KG1 (cell line): ENCODE measurements at places on chromosomes 16 and 17.

DNA sequence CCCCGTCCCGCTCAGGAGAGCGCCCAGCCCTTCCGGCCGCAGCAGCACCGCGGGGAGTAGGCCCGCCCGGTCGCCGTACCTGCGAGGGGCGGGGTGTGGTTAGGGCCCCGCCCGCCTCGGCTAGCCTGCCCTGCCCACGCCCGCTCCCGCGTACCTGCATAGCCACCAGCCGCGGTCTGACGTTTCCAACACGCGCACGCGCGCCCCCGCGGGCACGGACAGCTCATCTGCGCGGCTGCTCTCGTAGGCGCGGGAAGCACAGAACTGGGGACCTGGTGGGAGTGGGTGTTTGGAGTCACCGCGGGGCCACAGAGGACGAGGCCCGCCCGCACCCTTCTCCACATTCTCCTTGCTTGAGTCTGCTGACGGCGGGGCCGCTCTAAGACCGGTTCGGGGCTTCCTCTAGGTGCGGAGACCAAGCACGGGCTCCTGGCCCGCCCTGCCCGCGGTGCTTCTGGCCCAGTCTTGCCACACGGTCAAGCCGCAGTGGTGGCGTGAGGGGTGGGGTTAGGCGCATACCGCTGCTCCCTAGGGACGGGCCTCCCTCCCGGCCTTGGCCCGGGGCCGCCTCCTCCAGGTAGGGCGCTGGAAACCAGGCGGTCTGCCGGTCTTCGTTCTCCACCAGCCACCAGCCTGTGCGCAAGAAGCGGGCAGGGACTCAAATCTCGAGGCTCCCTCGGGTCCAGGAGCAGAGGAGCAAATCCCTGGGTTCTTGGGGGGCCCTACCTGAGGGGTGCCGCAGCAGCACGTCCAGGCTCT is 1.8 kb downstream of the NOXO1 start:
- no peak for DNase-seq

- DNase-seq: no peak
Observed at GRCh38 chr16:9077091-9077809, 14.2 kb upstream of the HAPSTR1 start.

DNA sequence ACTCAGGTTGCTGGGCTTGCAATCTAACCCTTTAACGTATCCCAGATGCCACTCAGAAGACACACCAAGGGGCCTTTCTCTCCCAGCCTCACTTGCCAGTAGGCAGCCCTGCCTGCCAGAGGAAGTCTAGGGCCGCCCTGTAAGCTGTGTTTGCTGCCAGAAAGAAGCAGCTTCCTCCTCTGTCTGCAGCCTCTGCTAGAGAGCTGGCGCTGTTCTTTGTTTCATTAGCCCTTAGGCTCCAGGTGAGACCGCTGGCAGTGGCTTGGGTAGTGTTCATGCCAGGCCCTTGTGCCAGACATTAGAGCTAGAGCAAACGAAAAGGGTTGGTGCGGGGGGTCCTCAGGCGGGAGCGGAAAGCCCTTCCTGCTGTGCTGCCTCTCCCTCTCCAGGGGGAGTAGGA is 8.9 kb downstream of the CTRL start:
- DNase-seq: no peak

- DNase-seq: no peak
Observed at GRCh38 chr17:28916302-28916934, 13.5 kb upstream of the DHRS13 start.

DNA sequence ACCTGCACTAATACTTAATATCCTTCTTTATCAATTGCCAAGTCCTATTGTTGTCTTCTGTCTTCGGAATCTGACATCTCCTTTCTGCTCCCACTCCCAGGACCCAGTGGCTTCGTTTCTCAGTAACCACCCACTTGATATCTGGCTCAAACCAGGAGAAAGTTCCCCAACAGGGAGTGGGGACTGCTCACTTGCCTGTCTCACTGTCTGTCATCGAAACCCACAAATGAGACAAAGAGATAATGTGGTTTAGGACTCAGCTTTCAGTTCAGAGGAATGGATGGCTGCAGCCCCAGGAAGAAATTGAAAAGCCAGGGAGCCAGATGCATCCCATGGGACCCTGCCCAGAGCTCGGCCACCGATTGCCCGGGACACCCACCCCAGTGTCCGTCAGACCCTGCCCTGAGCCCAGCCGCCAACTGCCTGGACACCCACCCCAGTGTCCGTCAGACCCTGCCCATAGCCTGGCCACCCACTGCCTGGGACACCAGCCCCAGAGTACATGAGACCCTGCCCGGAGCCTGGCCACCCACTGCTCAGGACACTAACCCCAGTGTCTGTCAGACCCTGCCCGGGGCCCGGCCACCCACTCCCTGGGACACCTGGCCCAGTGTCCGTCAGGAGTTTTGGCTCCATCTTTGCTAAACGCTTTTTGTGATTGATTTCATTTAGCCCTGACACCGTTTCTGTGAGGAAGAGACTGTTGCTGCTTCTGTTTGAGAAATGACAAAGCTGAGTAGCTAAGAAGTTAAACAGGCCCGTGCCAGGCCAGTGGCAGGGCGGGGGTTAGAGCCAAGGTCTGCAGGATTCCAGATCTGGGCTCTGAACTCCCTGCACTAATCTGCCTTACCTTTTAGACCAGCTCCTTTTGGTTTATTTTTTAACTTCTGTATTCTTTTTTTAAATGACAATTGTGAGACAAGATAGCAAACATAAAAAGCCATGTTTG is 251.4 kb downstream of the PHKB start:
- no peak for DNase-seq

DNA sequence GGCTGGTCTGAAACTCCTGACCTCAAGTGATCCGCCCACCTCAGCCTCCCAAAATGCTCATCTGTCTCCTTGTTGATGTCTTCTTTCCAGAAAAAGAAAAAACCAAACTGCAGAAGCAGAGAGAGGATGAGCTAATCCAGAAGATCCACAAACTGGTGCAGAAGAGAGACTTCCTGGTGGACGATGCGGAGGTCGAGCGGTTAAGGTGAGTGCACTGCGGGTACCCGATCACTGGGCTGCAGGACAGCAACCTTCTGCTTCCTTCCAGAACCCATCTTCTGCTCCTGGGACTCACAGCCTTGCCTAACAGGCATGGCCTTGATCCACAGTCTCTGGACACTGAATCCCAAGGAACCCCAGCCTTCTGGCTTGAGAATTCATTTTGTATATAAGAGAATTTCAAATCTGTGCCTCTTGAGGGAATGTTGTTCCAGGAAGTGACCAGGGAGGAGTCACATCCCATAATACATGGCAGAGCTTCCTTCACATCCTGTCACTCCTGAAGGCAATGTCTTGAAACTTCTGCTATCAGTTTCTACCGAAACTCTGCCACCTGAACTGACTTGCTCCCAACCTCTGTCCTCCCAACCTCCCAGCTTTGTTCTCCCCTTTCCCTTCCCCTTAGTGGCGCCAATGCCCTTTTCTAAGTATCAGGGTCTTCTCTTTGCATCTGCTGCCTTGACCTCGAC is 61.7 kb downstream of the MARF1 start:
- no peak for DNase-seq

DNA sequence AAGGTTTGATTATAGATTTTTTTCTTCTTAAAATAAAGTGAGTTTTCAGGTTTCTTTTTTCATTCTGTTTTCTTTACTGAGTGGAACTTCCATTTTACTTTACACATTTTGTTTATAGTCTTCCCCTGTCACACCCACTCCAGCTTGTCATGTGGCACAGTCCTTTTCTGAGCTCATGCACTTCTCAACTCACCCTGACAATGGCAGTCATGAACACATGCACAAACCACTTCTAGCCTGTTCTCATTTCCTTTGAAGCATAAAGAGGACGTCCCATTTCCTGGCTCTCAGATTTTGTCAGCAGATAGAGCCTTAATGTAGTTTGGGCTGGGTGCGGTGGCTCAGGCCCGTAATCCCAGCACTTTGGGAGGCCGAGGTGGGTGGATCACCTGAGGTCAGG is 168.0 kb downstream of the AHSP start:
- peak; percentile 64 for DNase-seq

DNA sequence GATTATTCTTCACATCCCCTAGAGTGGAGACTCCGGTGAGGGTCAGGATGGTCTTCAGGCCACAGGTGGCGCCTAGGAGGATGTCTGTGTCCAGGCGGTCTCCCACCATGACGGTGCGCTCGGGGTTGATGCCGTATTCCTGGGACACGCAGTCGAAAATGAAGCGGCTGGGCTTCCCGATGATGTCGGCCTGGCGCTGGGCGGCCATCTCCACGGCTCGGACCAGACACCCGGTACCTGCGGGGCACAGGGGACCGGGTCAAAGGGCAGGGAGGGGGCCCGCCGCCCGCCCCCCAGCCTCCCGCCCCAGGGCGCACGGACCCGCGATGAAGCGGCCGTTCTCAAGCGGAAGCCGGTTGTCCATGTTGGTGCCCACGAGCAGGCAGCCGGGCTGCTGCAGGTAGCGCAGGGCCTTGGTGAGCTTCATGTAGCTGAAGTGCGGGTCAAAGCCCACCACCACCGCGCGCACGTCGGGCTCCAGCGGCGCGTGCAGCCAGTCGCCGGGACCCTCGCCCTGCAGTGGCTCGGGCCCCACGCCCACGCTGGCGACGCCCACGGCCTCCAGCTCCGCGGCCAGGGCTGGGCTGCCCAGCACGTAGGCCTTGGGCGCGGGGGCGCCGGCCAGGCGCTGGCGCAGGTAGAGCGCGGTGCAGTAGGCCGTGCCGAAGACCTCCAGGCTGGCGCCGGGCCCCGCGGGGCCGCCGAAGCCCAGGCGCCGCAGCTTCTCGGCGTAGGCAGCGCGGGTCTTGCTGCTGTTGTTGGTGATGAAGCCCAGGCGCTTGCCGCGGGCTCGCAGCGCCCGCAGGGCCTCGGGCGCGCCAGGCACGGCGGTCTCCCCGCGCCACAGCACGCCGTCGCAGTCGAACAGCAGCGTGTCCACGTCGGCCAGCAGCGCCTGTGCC is 572 bp downstream of the PGP start:
- no peak for DNase-seq

DNA sequence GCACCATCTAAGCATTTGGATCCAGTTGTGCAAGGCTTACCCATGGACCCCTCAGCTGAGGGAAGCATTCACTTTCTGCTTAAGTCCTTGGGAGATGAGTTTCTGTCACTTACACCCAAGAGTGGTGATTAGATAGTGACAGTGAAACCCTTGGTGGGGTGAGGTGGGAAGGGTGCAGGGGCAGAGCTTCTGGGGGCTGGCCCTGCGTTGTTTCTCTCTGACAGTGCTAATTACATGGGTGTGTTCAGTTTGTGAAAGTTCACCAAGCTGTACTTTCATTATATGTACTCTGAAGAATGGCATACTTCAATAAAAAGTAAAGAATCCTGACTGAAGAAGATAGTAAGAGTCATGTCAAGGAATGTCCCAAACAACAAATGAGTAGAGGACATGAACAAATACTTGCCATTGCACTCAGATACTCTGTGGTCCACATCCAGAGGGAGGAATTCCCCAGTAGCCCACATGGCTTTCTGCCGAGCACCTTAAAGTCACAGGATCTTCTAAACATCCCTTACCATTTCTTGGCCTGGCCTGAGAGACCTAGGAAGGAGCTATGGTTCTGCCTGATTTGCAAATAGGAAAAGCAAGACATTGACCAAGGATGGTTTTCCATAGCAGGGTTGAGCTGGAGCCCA is 8.4 kb downstream of the CHST6 start:
- DNase-seq: no peak
